ENCODE measurements at places on chromosomes 5 and 9. TPM values are rescaled to one million over a fixed set of nuclear protein-coding genes. Genes with fewer than 3 reads are reported as not detected.
A peak's percentile ranks its signal among the peaks of the same experiment; 100 is the strongest.

GRCh38 chr9:37082214-37082765 is 38.1 kb upstream of the ZCCHC7 start:
- H3K4me1 ChIP-seq, result peaks cover 20% of the 10 kb centered on the region
- peaks cover 8% of the 10 kb centered on the region for H3K36me3 ChIP-seq
- H3K4me3 ChIP-seq, result no peak overlapping the region

DNA sequence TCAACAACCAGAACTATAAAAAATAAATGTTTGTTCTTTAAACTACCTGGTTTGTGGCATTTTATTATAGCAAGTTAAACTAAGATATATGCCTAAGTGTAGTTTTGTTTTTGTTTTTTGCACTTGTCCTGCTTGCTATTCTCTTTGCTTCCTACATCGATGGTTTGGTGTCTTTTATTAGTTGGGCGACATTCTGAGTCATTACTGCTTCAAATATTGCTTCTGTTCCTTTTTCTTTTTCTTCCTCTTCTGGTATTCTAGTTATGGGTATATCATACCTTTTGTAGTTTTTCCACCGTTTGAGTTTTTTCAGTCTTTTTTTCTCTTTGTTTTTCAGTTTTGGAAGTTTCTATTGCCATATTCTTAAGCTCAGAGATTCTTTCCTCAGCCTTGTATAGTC is 86.9 kb downstream of the MACIR start:
- H3K4me3 ChIP-seq, result no peak overlapping the region
- H3K36me3 ChIP-seq, result no peaks in the 10 kb centered on the region
- H3K4me1 ChIP-seq, result no peaks in the 10 kb centered on the region
- no peaks in the 10 kb centered on the region for H3K27me3 ChIP-seq

- no peaks in the 10 kb centered on the region for H3K36me3 ChIP-seq
- H3K27ac ChIP-seq, result no peak overlapping the region
- no peak overlapping the region for H3K4me3 ChIP-seq
- H3K27me3 ChIP-seq, result no peaks in the 10 kb centered on the region
Measured at GRCh38 chr9:104944871-104945270, 16.9 kb upstream of the ABCA1 start.

Gene LCN10
- total RNA-seq, result 2.5 TPM

Gene PRRX2
- total RNA-seq, result 2.5 TPM

- DNase-seq, result no peak
- no peaks in the 10 kb centered on the region for H3K36me3 ChIP-seq
- H3K4me1 ChIP-seq, result no peaks in the 10 kb centered on the region
- no peak overlapping the region for H3K27ac ChIP-seq
Measured at GRCh38 chr5:119379942-119380547, 24.2 kb downstream of the TNFAIP8 start.

- no peak for DNase-seq
- no peaks in the 10 kb centered on the region for H3K4me1 ChIP-seq
- no peak overlapping the region for H3K27ac ChIP-seq
Measured at GRCh38 chr9:76082057-76082456, 191.6 kb downstream of the PCSK5 start.

DNA sequence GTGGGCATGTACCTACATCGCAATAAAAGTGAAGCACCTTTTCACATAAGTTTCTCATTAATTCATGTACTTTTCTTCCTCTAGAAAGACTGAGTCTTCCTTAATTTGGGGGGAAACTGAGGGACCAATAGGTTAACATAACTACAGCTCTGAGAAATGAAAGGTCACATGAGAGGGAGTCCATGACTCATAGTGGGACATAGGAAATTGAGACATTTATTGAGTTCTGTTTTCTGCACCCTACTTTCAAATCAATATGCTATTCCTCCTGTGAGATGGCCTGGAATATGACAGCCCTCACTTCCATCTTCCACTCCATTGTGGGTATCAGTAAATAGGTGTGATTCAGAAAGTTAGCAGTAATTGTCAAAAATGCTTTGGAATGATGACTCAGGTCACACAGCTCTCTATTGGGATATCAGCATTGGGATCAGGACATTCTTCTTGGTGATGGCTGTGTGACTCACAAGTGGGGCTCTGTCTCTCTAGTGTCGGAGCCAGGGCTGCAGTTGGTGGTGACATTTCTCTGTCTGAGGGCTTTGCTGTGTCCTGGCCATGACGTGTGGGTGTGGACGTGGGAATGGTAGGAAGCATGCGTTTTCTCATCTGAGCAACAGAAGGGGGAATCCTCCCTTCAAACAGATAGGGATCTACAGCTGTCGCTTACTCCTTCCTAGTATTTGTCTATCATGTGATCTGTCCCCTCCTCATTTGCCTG is 125.0 kb downstream of the TRIO start:
- no peaks in the 10 kb centered on the region for H3K27me3 ChIP-seq
- H3K36me3 ChIP-seq, result peaks cover 14% of the 10 kb centered on the region
- H3K4me3 ChIP-seq, result no peak overlapping the region
- DNase-seq, result no peak
- H3K4me1 ChIP-seq, result peaks cover 54% of the 10 kb centered on the region

- H3K36me3 ChIP-seq, result no peaks in the 10 kb centered on the region
- no peaks in the 10 kb centered on the region for H3K27me3 ChIP-seq
- no peak for DNase-seq
- H3K27ac ChIP-seq, result no peak overlapping the region
- no peak overlapping the region for H3K4me3 ChIP-seq
Measured at GRCh38 chr5:14830210-14831005, 41.2 kb downstream of the ANKH start.

DNA sequence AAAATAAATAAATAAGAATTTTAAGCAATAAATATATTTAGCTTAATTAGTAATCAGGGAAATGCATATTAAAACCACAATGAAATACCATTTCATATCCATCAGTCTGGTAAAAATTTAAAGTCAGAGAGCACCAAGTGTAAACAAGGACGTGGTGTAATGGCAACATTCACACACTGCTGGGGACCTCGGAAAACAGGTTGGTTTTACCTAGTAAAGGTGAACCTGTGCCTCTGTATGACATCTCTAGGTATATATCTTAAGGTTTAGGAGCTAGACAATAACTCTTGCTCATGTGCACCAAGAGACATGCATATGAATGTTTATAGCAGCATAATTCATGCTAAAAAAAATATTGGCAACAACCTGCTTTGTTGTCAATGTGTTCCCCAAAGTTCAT is 29.7 kb downstream of the FNBP1 start:
- H3K4me1 ChIP-seq, result no peaks in the 10 kb centered on the region
- H3K27ac ChIP-seq, result no peak overlapping the region
- no peak for DNase-seq
- H3K36me3 ChIP-seq, result no peaks in the 10 kb centered on the region
- no peaks in the 10 kb centered on the region for H3K27me3 ChIP-seq
- no peak overlapping the region for H3K4me3 ChIP-seq

Gene N4BP3
- total RNA-seq, result 7.9 TPM

DNA sequence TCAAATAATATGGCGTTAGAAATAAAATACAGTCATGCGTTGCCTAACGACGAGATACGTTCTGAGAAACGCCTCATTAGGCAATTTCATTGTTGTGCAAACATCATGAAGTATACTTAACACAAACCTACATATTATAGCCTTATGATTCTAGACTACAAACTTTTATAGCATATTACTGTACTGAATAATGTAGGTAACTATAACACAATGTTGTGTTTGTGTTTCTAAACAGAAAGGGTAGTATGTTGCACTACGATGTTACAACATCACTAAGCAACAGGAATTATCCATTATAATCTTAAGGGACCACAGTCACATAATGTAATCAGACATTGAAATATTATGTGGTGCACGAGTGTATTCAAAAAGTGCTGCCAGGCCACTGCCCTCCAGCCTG is 3.0 kb upstream of the SMC2 start:
- peak overlapping the region; percentile 97 for H3K27ac ChIP-seq
- peaks cover 30% of the 10 kb centered on the region for H3K4me1 ChIP-seq

GRCh38 chr5:128276537-128277216 is 193.1 kb downstream of the SLC12A2 start:
- no peak overlapping the region for H3K27ac ChIP-seq
- H3K4me1 ChIP-seq, result no peaks in the 10 kb centered on the region
- no peak for DNase-seq
- H3K27me3 ChIP-seq, result no peaks in the 10 kb centered on the region
- no peak overlapping the region for H3K4me3 ChIP-seq

Gene SPATA31D4
- total RNA-seq, result not detected

Gene SLC6A7
- not detected for total RNA-seq

DNA sequence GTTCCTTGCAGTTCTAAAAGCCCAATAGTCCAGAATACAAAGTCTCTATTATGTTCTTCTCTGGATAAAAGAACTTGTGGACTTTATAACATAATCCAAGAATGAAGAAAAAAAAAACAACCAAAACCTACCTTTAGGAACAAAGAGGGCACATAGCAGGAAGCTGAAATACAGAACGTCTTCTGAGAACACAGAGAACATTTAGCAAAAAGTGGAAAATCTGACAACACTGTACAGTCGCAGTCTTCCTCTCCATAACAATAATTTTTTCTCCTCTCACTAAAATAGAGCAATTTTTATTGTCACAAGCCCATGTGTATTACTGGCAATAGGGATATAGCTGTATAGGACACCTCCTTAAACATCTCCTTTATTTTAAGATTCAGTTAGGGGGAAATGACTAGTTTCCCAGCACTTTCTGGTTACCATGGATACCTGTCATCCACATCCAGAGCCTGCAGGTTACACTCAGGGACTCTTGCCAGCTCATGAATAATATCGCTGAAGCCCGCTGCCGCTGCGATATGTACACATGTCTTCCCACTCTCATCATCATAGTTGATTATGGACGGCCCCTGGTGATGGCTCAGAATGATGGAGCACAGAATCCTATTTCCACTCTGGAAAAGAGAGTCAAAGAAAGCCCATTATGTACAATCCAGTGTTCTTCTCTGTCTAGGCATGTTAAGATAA is 106.5 kb downstream of the ANKRD55 start:
- H3K36me3 ChIP-seq, result no peaks in the 10 kb centered on the region
- H3K4me1 ChIP-seq, result peaks cover 24% of the 10 kb centered on the region
- no peak for DNase-seq

DNA sequence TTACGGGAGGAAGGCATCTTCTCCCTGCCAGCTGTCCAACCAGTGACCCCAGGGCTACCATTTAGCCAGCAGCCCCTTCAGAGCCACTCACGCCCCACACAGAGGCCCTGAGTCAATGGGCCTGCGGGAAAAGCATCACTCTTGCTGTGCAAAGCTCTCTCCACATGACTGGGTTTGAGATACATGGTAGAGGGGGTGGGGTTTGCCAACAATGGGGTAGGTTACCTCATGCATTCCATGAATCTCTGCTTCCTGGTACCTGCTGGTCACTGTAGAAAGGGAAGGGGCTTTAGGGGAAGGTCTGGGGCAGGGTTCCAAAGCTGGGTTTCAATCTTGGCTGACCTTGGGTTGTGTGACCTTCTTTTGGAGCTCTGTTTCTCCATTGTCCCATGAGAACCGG is 22.9 kb upstream of the TTLL11 start:
- no peak overlapping the region for H3K27ac ChIP-seq
- no peak overlapping the region for H3K4me3 ChIP-seq
- no peaks in the 10 kb centered on the region for H3K27me3 ChIP-seq
- no peak for DNase-seq
- no peaks in the 10 kb centered on the region for H3K36me3 ChIP-seq

- H3K4me3 ChIP-seq, result no peak overlapping the region
- H3K36me3 ChIP-seq, result no peaks in the 10 kb centered on the region
- H3K4me1 ChIP-seq, result no peaks in the 10 kb centered on the region
- no peaks in the 10 kb centered on the region for H3K27me3 ChIP-seq
- DNase-seq, result no peak
Measured at GRCh38 chr9:117825609-117826347, 121.6 kb downstream of the TLR4 start.

DNA sequence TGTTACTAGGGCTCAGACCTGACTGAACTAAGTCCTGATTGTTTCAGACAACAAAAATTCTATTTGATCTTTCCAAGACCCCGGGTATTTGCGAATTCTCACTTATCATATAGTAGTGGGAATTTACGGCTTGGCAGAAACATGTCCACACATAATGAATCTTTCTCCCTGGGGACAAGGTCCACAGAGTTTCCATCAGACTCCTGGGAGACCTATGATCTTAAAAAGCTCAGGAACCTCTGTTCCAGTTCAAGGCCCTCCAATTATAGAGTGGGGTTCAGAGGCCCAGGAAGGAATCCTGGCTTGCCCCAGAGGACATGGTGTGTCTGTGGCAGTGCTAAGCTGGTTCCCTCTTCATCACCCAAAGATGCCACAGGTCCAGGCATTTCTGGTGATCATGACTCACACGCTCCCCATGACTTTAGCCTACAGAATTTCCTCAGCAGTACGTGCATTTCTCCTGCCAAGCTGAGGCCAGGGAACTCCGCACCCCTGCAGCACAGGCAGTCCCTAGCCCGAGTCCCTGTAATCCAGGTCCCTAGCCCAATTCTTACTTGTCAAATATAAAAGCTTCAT is 12.6 kb downstream of the RAPGEF1 start:
- peaks cover 76% of the 10 kb centered on the region for H3K4me1 ChIP-seq
- no peak overlapping the region for H3K4me3 ChIP-seq
- no peaks in the 10 kb centered on the region for H3K27me3 ChIP-seq
- no peak for DNase-seq

- no peak overlapping the region for H3K4me3 ChIP-seq
- H3K36me3 ChIP-seq, result no peaks in the 10 kb centered on the region
- no peak for DNase-seq
Measured at GRCh38 chr5:126970517-126971017, 59.8 kb downstream of the MARCHF3 start.

GRCh38 chr5:115930630-115931337 is 31.5 kb upstream of the LVRN start:
- H3K4me3 ChIP-seq, result no peak overlapping the region
- no peaks in the 10 kb centered on the region for H3K36me3 ChIP-seq
- H3K27me3 ChIP-seq, result no peaks in the 10 kb centered on the region

Gene MED7
- 11.2 TPM for total RNA-seq

GRCh38 chr9:68627594-68627993 is 77.4 kb upstream of the PIP5K1B start:
- no peak for DNase-seq
- H3K4me3 ChIP-seq, result no peak overlapping the region
- no peak overlapping the region for H3K27ac ChIP-seq
- H3K4me1 ChIP-seq, result no peaks in the 10 kb centered on the region
- no peaks in the 10 kb centered on the region for H3K27me3 ChIP-seq

DNA sequence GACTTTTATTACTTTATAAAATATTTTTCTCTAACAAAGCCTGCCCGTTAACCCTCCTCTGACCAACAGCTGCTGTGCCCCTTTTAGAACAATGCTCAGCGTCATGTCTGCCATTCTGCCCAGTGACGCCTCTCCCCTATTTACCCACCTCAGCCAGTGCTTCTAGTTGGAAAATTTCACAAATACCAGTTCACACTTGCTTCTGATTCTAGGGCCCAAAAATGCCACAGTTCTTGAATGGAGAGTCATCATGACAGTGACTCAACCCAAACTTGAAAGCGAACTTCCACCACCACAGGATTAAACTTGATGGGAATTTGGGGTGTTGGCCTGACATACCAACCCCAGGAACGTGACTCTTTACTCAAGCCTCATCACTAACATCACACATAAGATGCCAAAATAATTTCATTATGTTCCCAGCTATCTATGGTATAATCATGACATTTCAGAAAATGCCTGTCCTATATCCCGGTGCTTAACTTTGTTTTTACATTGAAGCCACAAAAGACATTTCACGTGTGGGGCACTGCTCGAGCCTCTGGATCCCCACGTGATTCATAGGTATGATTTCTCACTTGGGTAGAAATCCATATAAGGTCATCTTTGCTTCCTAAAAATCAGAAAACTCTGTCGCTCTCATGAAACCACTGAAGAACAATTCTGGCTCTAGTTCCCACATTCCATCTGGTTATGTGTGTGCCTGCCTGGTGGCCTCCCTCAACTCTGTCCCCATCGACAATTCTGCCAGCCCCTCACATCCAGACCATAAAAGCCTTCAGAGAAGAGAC is 220.9 kb downstream of the ACTL7B start:
- H3K27me3 ChIP-seq, result no peaks in the 10 kb centered on the region
- H3K4me1 ChIP-seq, result no peaks in the 10 kb centered on the region
- no peak overlapping the region for H3K4me3 ChIP-seq
- no peak overlapping the region for H3K27ac ChIP-seq
- H3K36me3 ChIP-seq, result no peaks in the 10 kb centered on the region
- no peak for DNase-seq
